Spinal cord (tissue), 10 donors: ENCODE measurements at places on chromosomes 16 and 17.

GRCh38 chr17:67244431-67245072 lies 444 bp downstream of the HELZ start:
- DNase-seq: no peak

- DNase-seq: no peak
Observed at GRCh38 chr17:66493283-66494019, 191.0 kb downstream of the PRKCA start.

DNA sequence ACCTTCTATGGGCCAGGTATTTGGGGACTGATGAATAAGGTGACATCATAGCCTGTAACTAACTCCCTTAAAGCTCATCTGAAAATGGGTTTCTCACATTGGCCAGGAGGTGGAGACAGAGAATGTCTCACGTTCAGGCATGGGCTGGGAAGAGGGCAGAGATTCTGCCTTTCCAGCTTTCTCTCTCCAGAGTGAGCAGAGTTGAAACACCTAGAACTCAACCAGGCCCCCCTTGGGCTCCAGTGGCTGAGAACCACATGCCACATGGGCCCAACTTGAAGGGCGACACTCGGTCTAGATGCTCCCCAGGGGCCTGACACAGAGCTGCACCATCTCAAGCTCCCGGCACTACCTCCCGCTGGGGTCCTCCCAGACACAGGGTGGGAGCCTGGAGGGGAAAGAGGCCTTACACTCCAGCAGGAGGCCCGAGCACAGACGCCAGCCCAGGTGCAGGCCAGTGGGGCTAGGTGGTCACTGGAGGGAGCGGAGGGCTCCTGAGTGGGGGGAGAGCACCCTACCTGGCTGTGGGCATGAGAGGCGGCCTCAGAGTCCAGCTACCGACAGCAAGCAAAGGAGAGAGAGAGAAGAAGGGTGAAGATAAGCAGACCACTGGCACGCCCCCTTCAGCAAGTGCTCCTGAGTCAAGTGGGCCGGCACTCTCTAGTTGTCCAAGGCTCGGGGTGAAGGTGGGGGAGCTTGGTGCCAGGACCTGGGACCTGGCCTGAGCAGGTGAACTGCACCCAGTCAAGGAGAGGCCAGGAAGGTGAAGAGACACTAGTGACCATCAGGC lies 55.9 kb downstream of the MYO18A start:
- DNase-seq: peak; percentile 91

- DNase-seq: no peak
Observed at GRCh38 chr16:27529962-27530361, 19.8 kb downstream of the GTF3C1 start.

DNA sequence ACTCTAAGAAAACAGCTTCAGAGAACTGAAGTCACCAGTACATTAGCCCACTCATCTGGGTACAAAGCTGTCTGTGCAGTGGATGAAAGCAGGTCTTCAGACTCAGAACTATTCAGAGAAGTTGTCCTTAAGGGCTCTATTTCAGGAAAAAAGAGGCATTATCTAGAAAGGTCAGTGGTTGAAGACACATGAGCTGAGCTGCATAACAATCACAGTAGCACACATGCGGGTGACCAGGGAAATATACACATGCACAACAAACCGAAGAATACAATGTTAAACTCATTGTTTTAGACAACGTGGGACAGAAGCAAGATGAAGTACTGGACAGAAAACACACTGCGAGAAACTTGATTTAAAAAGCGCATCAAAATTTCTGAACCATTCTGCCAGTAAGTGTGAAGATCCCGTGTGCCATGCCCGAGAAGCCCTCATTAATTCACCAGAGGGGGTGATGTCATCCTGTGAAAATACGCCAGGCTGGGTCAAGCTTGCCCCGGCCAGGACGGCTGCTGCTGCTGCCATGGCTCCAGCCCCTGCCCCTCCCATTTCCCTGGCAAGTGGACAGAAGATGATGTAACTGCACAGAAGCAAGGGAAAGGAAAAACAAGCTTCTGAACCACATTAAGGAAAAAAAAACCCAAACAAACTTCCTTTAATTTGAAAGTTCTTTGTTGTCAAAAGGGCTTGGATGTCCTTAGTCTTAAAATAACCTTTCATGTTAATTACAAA lies 10.1 kb downstream of the DYNC1LI2 start:
- peak; percentile 92 for DNase-seq

DNA sequence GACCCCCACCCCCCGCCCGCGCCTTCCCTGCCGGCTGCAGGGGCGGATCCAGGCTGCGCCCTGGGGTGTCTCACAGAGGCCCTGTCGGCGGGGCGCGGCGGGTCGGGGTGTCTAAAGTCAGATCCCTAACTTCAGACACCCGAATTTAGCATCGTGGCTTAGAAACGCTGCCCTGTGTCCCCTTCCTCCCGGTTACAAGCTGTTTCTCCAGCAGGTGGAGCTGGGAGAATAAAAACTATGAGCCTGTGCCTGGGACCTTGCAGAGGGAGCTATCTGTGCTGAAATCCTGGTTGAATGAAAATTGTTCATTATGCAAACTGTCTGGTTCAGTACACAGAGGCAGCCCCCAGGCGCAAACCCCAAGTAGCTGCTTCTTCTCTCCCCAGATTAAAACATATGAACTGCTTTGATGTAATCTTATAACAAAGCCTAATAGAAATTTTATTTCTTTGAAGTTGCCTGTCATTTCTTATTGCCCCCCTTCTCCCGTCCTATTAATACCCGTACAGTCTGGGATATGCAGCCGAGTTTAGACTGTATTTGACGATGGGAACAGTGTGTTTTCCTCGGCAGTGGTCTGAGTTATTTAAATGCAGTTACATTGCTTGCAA lies 79.0 kb downstream of the RPA1 start:
- DNase-seq: no peak

GRCh38 chr16:71854369-71854948 lies 8.7 kb downstream of the ATXN1L start:
- no peak for DNase-seq

- DNase-seq: no peak
Observed at GRCh38 chr17:27363326-27363725, 69.4 kb downstream of the WSB1 start.
